ENCODE measurements at places on chromosomes 16 and 17.
A peak's percentile ranks its signal among the peaks of the same experiment; 100 is the strongest.

GRCh38 chr17:64947152-64947551 is 27.9 kb upstream of the LRRC37A3 start:
- no peak for DNase-seq

GRCh38 chr16:46627746-46628145 is 6.6 kb upstream of the SHCBP1 start:
- DNase-seq = no peak

DNA sequence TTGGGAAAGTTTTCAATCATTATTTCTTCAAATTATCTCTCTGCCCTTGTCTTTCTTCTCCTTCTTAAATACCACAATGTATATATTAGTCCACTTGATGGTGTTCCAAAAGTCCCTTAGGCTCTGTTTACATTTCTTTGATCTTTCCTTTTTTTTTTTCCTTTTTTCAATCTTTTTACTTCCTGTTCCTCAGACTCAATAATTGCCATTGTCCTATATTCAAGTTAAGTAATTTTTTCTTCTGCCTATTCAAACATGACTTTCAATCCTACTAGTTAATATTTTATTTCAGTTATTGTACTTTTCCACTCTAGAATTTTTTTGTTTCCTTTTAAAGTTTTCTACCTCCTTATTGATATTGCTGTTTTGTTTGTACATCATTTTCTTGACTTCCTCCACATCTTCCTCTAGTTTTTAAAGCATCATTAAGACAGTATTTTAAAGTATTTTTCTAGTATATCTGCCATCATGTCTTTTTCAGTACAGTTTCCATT is 15.8 kb upstream of the UQCRC2 start:
- DNase-seq = no peak

DNA sequence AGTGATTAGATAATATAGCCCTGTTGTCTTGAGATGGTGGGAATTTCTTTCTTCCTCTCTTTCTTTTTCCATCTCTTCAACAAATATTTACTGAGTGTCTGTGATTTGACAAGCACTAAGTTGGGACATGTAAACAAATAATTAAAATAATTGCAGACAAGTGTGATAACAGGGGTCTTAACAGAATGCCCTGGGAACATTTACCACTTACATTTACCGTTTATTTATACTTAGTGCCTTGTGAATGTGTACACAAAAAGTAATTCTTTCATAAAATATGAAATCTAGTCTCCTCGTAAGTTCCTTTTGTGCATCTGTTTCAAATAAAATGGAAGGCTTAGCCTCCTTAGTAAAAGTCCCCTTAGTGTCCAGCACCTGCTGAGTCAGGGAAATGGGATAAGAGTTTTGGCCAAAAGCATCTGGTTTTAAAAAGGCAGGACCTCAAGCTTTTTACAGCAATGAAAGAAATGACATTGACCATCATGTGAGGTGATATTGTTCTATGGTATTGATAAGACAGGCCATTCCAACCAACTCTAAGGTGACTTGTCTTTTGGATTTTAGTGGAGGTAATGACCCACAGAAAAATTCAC is 188.2 kb downstream of the HS3ST3B1 start:
- DNase-seq = no peak

- DNase-seq = peak; percentile 53
Observed at GRCh38 chr17:8470447-8471047, 34.9 kb downstream of the NDEL1 start.

- DNase-seq = peak; percentile 16
Observed at GRCh38 chr16:25256695-25257469, 763 bp downstream of the ZKSCAN2 start.

GRCh38 chr17:72466199-72466598 is 345.4 kb downstream of the SOX9 start:
- DNase-seq = peak; percentile 51

GRCh38 chr16:68972013-68972412 is 128.7 kb downstream of the TANGO6 start:
- no peak for DNase-seq

DNA sequence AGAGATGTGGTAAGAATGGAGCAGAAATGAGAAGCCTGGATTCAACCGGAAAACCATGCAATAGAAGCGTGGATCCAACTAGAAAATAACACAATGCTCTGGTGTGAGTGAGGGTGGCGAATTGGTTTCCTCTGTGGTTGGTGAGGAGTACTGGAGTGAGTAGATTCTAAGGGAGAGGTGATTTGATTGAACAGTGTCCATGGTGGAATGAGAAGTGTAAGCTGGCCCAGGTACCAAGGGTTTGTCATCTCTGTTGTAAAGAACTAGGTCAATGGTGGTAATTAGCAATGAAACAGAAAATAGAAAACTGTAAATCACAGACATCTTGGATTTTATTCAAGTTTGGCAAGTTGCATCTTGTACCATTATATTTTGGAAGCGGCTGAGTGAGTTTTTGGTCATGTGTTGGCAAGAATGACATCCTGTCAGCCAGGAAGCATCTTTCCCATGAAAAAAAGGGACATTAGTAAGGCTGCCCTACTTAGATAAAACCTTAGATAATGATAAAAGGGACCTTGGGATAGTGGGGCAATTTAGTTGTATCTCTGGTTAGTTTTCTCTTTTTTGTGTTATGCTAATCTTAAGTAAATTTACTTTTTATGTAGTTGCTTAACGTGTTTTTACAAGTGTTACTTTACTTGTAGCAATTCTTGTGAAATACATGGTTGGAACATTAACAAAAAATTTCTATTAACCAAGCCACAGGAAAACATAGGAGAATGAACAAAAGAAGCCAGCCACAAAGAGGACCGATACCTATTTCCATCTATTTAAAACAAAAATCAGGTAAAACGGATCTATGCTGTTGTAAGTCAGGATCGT is 20.9 kb downstream of the HSD17B2 start:
- no peak for DNase-seq

DNA sequence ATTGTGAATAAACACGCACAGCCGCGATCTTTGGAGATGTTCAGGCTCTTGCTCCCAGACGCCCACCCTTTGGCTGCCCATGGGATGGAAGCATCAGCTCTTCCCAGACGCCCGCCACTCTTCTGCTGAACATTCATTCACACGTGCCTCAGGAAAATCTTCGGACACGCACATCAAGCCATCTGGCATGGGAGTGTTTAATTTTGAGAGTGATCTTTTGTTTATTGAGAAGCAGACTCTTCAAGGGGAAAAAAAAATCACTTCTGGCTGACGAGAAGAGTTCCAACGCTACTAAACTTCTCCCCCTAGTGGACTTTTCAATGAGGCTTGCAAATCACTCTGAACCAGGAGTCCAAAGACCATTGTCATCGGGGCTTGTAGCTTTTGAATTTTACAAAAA is 62.0 kb upstream of the NUDT7 start:
- peak; percentile 69 for DNase-seq

GRCh38 chr17:72359274-72359673 is 238.5 kb downstream of the SOX9 start:
- no peak for DNase-seq

- peak; percentile 40 for DNase-seq
Observed at GRCh38 chr17:66468241-66469087, 166.1 kb downstream of the PRKCA start.

DNA sequence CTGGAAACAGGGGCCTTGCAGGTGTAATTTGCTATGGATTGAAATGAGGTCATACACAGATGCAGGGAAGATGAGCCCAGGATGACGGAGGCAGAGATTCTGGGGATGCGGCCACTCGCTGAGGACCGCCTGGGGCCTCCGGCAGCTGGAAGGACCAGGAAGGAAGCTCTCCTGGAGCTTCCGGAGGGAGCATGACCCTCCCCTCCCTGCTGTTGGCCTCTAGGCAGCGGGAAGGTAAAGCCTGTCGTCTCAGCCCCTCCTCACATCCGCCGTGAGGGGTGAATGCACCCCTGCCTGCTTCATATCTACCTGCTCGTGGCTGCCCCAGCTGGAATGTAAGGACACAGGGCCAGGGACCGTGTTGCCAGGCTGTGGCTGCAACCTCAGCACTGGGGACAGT is 29.1 kb upstream of the ZNF469 start:
- no peak for DNase-seq

GRCh38 chr17:74430706-74431567 is 951 bp upstream of the GPRC5C start:
- peak; percentile 88 for DNase-seq

DNA sequence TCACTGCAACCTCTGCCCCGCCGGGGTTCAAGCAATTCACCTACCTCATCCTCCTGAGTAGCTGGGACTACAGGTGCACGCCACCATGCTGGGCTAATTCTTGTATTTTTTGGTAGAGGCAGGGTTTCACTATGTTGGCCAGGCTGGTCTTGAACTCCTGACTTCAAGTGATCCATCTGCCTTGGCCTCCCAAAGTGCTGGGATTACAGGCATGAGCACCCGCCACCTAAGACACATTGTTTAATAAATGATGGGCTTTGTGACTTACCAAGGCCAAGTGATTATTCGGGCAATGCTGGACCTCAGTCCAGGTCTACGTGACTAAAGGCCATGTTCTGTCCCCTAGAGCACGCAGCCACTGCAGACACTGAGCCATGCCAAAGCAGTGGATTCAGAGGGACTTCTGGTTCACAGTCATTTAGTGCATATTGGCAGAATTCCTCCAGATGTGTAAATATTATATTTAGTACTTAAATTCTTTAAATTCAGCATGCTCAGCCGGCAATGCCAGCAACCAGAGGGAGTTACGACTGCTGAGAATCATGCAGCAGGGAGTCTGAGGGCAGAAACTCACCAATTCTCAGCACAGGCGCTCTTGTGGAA is 4.8 kb upstream of the ERCC4 start:
- no peak for DNase-seq

GRCh38 chr17:43880420-43880991 is 26.8 kb downstream of the MPP2 start:
- DNase-seq = peak; percentile 14

GRCh38 chr17:82876602-82877379 is 37.0 kb upstream of the ZNF750 start:
- peak; percentile 72 for DNase-seq

GRCh38 chr17:40027614-40028012 is 12.4 kb downstream of the CSF3 start:
- DNase-seq = no peak

DNA sequence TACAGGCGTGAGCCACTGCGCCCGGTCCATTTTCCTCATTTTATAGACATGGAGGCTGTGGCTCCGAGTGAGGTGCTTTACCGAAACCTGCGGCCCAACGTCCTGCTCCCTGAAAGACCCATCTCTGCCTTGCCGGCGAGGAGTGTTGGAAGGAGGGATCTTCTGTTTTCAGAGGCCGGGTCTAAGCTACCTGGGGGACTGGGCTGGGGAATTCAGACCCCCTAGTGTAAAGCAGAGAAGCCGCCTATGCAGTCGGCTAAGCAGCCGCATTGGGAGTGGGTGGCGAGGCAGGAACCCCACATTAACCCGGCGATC is 16.3 kb downstream of the MEOX1 start:
- no peak for DNase-seq

DNA sequence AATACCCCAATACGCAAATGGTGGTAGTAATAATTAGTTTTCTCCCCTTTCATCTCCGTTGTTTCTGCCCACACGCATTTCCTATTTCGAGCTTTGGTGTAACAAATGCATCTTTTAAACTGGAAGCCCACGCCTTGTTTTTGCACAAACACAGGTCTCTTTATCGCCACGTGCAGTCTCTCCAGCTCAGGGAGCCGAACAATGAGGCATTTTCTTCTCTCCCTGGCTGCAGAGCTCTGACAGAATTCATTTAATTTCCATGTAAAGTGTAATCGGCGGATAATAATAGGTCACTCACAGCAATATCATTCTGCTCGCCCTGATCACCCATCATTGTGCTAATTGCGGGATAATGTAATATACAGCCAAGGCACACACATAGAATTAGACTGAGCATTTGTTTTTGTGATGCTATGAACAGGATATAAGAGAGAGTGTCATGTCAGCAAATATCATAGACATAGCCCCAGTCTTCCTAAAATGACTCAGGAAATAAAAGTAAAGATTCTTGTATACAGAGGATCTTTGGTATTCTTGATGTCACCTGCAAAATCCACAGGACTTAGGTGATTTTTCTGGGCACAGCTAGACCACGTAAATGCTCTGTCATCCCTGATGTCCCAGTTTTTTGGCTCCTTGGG is 452.6 kb upstream of the CDH11 start:
- DNase-seq = no peak

DNA sequence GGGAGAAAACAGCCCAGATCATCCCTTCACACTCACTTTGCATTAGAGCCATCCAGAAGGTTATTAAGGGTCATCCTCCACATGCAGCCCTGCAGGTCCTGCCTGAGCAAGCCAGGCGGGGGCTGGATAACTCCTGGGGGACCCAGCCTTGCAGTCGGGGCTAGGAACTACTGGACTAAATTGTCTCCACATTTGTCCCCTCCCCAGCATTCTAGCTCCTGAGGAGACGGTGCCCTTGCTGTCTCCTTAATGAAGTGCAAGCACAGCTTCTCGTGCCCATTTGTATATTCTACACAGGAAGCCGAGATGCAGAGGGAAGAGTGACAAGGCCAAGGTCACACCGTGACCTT is 185.2 kb downstream of the C16orf95 start:
- DNase-seq = no peak

- DNase-seq = no peak
Observed at GRCh38 chr17:29045734-29046472, 3.0 kb downstream of the PIPOX start.

- peak; percentile 40 for DNase-seq
Observed at GRCh38 chr16:53482123-53482522, 20.9 kb downstream of the AKTIP start.

- DNase-seq = no peak
Observed at GRCh38 chr17:59619035-59619297, 729 bp upstream of the CLTC start.

- peak; percentile 81 for DNase-seq
Observed at GRCh38 chr16:65524997-65525396, 403.1 kb upstream of the CDH11 start.

DNA sequence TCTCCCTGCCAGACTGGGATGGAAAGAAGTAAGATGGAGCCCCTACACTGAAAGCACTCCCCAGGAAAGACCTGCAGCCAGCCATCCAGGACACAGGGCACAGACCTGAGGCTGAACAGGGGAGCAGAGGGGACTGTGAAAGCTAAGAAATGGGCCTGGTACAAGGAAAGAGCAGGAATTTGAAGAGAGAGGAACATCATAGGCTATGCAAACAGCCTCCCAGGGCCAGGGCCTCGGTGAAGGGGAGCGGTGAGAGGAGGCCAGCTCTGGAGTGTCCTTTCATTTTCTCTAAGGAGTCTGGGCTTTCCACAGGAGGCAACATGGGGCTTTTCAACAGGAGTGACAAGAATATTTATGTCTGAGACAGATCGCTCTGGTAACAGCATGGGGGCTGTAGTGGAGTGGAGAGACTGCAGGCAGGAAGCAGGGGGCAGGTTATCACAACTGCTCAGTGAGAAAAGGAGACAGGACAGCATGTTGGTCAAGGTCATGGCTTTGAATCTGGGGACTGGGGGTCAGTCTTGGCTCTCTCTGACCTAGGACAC is 50.1 kb downstream of the TOM1L2 start:
- no peak for DNase-seq
